ENCODE measurements at places on chromosomes 4 and X.

GRCh38 chr4:110196871-110197528 is 1.4 kb downstream of the ELOVL6 start:
- DNase-seq, result peak; percentile 11

DNA sequence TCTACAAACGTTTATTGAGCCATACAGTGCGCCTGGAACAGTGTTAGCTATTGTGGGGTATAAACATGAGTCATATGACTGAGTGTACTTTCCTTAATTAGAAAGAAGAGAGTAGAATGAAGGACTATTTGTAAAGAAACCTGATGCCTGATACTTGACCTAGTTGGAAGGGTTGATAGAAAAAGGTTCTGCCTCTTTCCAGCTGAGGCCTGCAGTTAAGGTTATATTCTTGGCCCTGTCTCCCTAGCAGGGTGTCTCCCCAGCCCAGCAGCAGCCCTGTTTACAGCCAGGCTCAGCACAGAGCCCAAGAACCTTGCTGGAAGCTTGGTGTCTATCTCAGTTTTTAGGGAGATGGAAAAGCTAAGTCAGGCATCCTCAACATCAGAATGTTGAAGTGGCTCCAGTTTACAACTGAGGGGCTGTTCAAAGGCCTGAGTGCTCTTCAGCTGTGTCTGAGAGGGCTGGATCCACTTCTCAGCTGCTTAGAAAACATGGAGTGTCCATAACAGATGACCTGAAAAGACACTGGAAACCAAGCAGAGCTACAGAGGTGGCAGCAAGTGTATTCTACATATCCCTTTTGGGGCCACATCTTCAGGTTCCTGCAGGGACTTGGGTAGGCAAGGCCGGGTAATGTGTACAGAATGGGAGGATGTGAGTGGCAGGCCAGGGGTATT is 21.6 kb downstream of the NYX start:
- no peak for DNase-seq

- no peak for DNase-seq
Observed at GRCh38 chrX:109184506-109185139, 297.3 kb downstream of the GUCY2F start.

- no peak for DNase-seq
Observed at GRCh38 chr4:26300314-26301307, 20.2 kb upstream of the RBPJ start.

GRCh38 chrX:100424012-100424411 is 13.9 kb upstream of the PCDH19 start:
- no peak for DNase-seq

DNA sequence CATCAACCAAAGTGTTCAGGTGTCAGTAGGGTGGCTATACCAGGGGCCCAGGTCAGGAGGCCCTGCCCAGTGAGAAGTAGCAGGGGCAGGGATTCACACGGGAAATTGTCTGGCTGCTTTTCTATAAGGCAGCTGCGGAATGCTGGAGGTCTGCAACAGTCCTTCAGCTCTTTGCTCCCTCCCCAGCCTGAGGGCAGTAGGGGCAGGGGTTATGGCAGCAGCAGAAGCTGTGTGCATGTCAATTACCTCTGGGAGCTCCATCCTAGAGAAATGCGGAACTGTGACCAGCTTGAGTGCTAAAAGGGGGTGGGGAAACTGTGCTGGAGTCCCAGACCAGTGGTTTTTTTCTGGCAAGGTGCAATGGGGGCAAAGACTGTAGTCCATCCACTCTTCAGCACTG is 810.4 kb downstream of the PCDH7 start:
- DNase-seq, result no peak

GRCh38 chrX:48695534-48695896 is 1.0 kb upstream of the SUV39H1 start:
- peak; percentile 36 for DNase-seq

DNA sequence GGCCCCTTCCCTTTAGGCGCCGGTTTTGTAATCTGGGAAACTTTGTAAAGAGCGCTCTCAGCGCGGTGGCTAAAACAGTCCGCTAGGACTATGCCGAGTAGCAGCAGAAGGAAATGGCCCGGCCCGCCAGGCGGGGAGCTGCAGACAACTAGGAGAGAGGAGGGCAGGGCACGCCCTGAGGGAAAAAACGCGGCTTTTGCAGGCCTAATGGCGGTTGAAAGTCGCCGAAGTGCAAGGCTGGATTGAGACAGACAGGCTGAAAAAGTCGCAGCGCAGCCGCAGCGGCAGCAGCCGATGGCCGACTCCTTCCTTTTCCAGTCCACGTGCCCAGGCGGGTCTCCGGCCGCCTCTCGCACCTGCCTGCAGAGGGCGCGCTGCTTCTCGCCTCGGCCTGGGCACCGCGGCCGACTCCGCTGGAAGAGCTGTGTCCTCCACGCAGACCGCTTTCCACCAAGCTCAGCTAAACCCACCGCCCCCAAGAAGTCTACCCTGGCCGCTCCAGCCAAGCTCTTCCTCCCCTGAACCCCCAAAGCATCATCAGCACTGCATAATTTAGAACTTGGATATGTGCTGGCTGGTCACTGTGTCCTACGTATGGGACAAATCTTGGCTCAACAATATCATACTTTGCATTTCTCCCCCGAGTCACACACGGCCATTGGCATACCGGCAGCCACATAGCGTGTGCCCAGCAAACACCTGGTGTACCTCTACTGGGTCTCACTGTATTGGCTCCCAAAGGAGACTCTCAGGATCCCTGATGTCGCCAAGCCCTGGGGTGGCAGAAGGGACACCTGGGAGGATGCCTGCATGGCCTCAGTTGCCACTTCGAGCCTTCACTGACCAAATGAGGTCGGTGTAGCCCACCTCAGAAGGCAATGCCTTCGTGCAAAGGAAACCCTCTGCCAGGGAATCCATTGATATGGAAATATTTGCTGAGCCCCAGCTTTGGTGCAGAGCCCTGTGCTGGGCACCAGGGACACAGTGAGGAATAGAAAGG is 14.5 kb downstream of the SLC25A5 start:
- DNase-seq, result peak; percentile 3

- no peak for DNase-seq
Observed at GRCh38 chr4:47631161-47631560, 146.1 kb downstream of the ATP10D start.

GRCh38 chr4:138113819-138114400 is 128.2 kb downstream of the SLC7A11 start:
- DNase-seq, result no peak

Measured in RCC 7860 (cell line).